T-helper 2 cell treated with Interferon-gamma antibody and Interleukin-4, amounts not matched to agents 5 μg/mL and 100 μg/mL, for 36 hours (primary cell): ENCODE measurements at places on chromosomes 4 and X.

DNA sequence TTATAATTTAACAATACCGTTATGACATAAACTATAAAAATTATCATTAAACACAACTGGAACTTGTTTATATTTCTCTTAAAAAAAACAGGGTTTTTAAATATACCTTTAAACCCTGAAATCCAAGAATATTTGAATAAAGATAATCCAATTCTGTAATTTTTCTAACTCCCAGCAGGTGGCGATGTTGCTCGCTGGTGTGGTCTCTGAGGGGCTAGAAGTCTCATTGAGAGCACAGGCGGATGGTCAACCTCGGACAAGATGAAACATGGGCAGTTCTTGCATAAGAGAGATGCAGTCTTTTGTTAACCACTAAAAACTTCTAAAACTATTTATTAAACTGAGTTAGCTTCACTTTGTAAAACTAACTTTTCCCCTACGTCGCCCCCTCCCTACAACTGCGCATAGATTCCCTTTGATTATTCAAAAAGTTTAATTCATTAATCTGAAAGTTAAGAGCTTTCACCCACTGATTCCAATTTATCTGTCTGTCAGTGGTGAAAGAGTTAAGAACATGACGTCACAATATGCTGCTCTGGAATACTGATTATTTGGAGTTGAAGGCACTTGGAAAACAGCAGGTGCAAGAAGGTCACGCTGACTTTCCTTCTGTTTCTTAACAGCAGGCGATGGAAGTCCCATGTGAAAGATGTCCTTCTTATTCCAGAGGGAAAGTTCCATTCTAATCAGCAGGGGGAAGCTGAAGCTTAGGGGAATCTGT is 29.5 kb downstream of the DMP1 start:
- DNase-seq = no peak

GRCh38 chr4:134243742-134244713 is 42.4 kb upstream of the PABPC4L start:
- no peak for DNase-seq

DNA sequence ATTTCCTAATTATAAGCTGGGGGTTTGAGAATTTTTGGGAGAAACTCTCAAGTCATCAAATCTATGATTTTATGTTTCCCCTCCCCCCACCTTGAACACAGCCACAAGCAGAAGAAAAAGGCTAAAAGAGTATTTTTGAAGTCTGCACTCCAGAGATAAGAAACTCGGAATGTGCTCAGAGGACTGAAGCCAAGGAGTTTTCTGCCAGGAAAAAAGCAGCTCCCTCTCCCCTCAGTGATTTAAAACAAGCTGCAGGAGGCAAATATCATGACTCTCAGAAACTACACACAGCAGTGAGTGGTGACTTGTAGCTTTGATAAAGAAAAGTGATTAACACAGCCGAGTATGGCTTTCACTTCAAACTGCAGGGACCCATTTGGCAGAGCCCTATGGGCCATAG is 800.2 kb upstream of the FTHL17 start:
- DNase-seq = no peak

- no peak for DNase-seq
These were observed 31.4 kb upstream of the JAKMIP1 start for GRCh38 chr4:6231663-6232165.

DNA sequence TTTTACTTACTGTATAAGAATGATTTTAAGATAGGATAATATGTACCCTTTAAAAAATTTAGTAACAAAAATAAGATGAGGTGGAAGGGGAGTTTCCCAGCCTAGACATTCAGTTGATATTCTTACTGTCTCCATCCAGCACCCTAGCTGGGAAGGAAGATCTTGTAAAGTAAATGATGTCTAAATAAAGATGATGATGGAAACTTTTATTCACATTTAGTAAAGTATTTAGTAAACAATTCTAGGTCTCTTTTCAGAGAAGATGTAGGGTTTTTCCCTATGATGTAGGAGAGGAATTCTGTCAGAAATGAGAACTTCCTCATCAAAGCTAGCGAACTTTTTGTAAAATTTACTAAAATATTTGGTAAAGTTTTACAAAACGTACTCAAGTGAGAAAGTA is 136.8 kb downstream of the RAPGEF2 start:
- no peak for DNase-seq

DNA sequence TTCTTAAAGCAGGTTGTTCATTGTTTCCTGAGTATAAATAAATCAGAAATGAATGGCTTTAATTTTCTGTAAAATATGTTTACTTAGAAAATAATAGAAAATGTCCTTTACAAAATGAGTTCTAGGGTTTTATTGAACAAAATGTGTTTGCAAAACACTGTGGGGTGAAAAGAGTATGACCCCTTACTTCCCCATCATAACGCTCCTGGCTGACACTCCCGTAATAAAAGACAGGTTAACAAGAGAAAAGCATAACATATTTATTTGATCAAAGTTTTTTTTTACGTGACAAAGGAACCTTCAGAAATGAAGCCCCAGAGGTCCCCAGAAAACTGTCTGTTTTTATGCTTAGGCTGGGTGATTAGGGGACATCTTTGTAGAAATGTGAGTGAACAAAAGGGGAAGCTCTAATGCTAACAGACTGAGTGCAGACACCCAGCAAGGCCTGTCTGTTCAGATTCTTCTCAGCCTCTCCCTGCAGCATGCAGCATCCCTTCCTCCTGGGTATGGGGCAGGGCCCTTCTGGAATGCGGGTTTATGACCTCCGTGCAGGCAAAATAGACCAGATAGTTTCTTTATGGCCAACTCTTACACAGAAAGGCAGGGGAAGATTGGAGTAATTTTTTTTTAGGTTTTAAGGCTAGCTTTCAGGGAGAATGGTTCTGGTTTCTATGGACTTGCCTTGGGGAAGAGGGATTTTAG is 26.1 kb downstream of the ZFP42 start:
- no peak for DNase-seq

- DNase-seq = no peak
These were observed 133.1 kb downstream of the AKAP4 start for GRCh38 chrX:50067435-50068284.

GRCh38 chr4:29423836-29424721 is 1296.1 kb upstream of the PCDH7 start:
- DNase-seq = no peak

GRCh38 chr4:168666531-168666930 is 169.7 kb downstream of the PALLD start:
- no peak for DNase-seq

GRCh38 chr4:24604558-24605214 is 20.3 kb upstream of the DHX15 start:
- DNase-seq = no peak

GRCh38 chrX:48156014-48156413 is 25.6 kb downstream of the SPACA5B start:
- DNase-seq = no peak

GRCh38 chr4:2280531-2281300 is 18.8 kb upstream of the MXD4 start:
- no peak for DNase-seq

DNA sequence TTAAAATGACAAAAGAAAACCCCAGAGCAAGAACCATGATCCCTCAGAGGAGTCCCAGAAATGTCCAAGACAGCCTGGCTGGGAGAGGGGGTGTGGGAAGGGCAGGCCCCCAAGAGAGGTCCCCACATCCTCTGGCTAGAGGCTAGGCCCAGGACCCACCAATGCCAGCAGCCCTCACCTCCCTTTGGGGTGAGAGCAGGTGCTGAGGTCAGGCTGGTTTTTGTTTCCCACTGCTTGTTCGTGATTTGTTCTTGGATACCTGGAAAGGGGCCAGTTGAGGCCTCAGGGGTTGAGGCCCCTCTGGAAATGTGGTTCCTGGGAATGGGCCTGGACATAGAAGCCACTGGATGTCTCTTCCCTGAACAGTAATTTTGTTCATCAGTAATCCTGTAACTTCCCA is 2.3 kb upstream of the GRSF1 start:
- DNase-seq = no peak

GRCh38 chr4:26450418-26450817 is 39.9 kb downstream of the CCKAR start:
- DNase-seq = no peak

GRCh38 chrX:38214044-38214443 is 6.6 kb downstream of the SRPX start:
- DNase-seq = no peak

- DNase-seq = no peak
These were observed 530.7 kb downstream of the CWH43 start for GRCh38 chr4:49516796-49517195.

DNA sequence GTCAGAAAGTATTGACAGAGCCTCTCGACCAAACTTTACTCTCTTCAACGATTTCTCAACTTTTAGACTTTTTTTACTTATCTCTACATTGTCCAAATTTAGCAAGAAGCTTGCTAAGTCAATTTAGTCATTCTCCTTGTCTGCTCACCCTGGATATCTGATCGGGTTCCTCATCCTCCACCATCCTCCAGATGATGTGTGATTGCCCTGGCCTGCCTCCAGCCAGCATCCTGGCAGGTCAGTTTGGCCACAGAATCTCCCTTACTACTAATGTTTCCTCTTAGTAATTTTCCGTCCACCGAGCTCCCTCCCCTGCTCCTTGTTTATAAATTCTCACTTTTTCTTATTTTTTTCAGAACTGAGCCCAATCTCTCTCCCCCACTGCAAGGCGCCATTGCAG is 167.9 kb upstream of the ZFP42 start:
- DNase-seq = no peak

- DNase-seq = no peak
These were observed at the start of gene TRAM1L1 for GRCh38 chr4:117084866-117085701. Gene TRAM1L1, minus strand, starts transcription at chr4:117085576. Its CDS starts 183 bp downstream, at chr4:117085393.

DNA sequence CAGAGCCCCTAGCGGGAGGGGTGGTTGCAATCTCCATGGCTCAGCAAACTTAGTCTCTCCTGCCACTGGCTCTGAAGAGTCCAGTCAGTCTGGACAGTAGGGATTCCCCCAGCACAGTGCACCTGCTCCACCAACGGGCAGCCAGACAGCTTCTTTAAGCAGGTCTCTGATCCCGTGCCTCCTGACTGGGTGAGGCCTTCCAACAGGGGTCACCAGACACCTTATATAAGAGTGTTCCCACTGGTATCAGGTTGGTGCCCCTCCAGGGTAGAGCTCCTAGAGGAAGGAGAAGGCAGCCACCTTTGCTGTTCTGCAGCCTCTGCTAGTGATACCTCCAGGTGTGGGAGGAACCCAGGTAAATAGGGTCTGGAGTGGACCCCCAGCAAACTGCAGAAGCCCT is 1393.4 kb downstream of the STIM2 start:
- DNase-seq = no peak

GRCh38 chr4:149518471-149518870 is 297.2 kb downstream of the IQCM start:
- DNase-seq = no peak
